Forelimb muscle (tissue), 1 donor: ENCODE measurements at places on chromosomes 4 and X.

DNA sequence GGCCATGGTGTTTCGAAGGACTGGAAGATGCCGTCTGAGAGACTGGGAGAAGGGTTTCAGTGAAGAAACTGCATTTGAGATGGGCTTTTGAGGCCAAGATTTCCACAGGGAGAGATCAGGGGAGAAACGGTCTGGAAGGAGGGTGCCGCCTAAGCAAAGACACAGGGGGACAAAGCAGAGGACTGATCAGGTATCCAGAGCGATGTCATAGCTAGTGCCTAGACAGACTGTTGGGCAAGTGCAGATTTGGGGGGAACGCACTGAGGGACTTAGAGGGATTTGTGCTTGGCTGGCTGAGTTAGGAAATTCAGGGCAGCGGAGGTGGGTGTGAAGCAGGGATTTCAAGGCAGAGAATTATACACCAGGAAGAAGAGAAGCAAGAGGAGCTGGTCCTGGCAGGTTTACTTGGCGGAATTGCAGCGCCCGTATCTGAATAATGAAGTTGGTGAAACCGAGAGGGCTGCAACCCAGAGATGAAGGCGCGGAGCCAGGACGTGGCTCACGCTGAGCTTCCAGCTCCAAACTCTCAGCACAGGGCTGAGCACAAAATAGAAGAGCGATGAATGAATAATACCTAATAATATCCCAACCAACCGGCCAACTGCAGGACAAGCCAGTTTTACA is 106.9 kb downstream of the MAML3 start:
- no peak for DNase-seq

DNA sequence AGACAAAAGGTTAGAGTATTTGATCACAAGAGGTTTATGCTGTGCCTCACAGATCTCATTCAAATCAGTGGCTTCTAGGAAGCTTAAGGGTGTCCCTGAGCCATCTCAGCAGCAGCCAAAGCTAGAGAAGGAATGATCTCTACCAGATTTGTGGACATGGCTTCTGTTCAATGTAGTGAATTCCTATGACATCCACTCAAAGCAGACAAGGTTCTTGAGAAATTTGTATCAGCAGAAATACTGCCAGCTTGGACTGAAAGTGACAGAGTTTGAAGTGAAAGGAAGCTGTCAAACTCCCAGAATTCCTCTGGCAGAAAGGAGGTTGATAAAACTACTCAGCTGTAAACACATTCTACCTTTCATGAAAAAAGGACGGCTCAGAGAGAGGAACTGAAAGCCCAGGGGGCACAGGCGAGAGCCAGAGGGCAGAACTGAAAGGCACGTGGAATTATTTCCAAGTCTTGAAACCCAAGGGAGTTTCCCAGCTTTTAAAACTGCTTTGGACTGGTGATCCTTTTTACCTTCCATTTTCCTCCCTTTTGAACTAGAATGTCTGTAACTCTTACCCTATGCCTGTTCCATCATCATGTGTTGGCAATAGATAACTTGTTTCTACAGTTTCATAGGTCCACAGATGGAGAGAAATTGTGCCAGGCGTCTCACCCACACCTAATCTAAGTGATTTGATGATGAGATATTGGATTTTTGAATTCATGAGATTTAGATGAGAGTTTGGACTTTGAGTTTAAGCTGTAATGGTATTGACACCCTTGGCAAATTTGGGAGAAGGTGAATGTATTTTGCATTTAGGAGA is 14.5 kb upstream of the MED14 start:
- no peak for DNase-seq

GRCh38 chrX:66000628-66001272 is 39.1 kb downstream of the VSIG4 start:
- DNase-seq = no peak

DNA sequence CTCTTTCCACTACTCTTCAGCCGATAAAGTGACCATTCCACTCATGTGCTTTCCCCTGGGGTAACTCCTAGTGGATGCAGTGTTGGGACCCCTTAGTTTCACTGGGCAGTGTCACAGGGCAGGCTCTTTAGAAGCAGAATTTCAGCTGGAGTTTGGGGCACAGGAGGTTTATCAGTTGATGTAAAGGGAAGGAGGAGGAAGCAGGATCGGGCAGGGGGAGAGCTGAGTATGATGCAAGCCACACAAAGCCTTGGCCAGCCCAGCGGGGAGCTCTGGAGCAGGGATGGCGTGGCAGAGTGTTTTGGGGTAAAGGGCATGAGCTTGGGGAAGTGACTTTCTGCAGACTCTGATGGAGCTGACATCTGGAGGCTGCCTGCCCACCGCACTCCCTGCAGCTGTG is 19.3 kb downstream of the WDR13 start:
- DNase-seq = no peak

GRCh38 chrX:25742334-25742733 is 395.8 kb upstream of the MAGEB18 start:
- no peak for DNase-seq

GRCh38 chrX:95332530-95332929 is 1352.1 kb upstream of the DIAPH2 start:
- DNase-seq = no peak

DNA sequence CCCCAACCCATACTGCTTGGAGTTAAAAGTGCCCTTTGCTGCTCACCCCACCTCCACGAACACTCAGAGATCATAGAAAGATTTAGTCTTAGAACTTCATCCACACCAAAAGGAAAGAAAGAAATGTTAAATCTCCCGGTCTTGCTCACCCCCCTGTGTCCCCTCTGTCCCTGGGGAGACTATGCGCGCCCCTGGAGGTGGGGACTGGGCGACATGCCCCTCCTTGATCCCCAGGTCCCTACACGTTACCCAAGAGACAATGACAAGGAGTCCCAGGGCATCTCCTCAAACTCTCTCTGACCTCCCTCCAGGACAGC is 620 bp downstream of the ITM2A start:
- no peak for DNase-seq

DNA sequence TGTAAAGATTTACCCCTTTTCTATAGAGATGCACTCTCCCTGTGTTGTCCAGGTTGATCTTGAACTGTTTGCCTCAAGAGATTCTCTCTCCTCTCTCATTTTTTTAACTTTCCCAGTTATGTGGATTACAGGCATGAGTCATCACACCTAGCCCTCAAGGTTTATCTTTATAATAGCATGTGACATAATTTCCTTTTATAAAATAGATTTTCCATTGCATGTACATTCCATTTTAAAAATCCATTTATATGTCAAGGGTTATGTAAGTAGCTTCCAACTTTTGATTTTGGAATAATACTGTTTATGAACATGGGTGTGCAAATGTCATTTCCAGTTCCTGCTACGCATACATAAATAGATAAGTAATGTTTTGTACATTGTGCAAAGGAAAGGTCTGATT is 20.6 kb downstream of the ZNF721 start:
- no peak for DNase-seq

- DNase-seq = no peak
Measured at GRCh38 chr4:128782076-128782715, 27.3 kb upstream of the JADE1 start.

DNA sequence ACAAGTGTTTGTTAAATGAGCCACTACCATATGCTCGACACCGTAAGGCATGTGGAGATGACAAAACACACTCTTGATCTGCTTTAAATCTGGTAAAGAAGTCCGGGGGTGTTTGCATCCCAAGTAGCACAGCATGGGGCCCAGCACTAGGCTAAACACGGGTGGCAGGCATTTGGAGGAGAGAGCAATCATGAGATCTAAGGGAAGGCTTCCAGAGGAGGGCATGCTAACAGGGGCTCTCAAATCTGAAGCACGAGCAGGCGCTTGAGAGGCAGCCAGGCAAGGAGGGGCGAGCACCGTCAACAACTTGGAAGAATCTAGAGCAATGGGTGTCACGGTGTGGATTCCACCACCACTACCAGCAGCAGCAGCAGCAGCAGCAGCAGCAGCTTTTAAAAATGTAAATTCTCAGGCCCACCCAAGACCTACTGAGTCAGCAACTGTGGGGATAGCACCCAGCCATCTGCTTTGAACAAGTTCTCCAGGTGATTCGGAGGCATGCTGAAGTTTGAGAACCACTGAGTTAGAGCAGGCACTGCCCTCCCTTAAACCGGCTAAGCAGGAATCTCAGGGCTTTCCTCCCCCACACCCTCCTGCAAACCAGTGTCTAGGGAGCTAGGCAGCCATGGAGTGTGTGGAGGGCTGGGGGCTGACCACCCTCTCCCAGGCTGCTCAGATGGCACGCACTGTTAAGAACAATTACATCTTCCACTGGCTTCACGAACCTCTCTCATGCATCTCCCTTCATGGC is 70.2 kb upstream of the MAP3K15 start:
- no peak for DNase-seq

GRCh38 chr4:143253166-143253565 is 68.4 kb downstream of the USP38 start:
- no peak for DNase-seq

DNA sequence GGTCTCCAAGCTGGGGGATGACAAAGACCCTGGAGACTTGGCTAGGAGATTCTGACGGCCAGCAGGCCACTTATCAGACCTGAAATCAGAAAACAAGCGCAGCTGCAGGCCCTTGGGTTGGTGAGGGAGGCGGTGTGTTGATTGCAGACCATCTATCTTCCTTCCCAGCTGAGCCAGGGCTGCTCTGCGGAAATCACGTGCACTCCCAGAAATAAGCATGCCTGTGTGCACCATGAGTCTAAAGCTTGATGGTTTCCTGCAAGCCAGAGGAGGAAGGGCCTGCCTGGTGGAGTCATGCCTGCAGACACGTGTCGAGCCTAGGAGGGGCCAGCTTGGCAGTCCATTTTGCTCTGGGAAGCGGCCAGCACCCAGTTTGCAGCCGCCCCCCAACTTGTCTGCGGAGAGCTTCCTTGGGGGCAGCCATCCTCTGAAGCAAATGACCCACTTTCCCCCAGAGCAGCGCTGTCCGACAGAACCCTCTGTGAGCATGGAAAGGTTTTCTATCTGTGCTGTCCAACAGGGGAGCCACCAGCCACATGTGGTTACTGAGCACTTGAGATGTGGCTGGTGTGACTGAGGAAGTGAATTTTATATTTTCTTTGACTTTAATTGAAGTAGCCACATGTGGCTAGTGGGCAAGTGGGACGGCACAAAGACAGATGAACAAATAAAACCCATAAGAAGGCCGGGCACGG is 175.7 kb upstream of the BCOR start:
- DNase-seq = no peak

- DNase-seq = no peak
Measured at GRCh38 chr4:124804584-124804983, 92.1 kb upstream of the ANKRD50 start.

GRCh38 chr4:102139132-102139573 is 206.1 kb downstream of the SLC39A8 start:
- DNase-seq = no peak
